ENCODE measurements at places on chromosomes 6 and 20.

GRCh38 chr6:49462599-49462926 is 490 bp downstream of the MMUT start:
- peak; percentile 4 for DNase-seq

DNA sequence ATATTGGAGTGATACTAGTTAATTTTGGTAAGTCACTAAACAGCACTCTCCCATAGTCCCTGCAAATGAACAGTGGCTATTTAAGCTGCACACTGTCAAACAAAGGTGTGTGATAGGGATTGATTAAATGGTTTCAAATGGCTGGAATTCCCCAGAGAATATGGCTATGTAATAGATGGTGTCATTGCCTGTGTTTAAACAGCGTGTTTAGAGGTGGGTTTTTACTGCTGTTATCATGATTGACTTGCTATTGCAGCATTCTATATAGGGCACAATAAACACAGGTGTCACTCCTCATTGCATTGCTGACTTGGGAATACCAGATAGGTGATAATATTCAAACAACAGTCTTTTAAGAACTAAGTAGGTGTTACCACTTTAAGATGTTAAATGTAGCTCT is 171.7 kb upstream of the MAN1A1 start:
- DNase-seq, result no peak

DNA sequence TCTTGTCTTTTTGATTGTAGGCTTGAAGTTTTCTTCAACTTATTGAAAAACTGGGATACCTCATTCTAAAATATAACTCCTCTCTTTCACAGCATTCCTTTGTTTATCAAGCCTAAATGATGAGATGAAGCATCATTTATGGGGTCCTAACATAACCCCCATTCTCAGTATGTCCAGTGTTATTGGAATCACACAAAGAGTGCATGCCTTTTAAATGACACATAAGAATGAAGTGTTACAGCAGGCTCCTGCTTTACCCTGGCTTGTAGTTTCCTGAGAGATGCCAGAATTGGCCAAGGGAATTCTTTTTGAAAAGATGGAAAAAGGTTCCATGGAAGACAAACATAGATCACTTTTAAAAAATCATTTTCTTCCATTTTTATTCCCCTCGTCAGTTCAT is 502.4 kb downstream of the BCKDHB start:
- DNase-seq, result no peak

DNA sequence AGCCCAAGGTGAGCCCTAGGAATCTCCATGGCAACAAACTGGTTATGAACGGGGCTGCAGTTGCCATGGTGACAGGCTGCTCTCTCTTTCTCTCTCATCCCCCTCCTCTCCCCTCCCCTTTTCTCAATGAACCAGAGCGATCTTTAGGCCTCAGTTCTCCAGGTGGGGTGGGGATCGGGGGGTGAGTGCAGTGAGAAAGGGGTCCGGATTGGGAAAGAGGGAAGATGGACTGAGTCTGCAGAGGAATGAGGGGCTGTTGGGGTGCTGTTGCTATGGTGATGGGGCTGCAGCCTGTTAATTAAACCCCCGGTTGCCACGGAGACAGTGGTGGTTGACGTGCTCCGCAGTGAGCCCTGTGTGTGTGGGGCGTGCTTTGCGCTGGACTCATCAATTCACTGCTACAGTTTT is 3.6 kb upstream of the SLC12A5 start:
- no peak for DNase-seq

GRCh38 chr20:17898548-17898994 is 70.0 kb downstream of the SNX5 start:
- DNase-seq, result no peak

- DNase-seq, result no peak
Measured at GRCh38 chr6:33452496-33452895, 1.9 kb upstream of the ZBTB9 start.

DNA sequence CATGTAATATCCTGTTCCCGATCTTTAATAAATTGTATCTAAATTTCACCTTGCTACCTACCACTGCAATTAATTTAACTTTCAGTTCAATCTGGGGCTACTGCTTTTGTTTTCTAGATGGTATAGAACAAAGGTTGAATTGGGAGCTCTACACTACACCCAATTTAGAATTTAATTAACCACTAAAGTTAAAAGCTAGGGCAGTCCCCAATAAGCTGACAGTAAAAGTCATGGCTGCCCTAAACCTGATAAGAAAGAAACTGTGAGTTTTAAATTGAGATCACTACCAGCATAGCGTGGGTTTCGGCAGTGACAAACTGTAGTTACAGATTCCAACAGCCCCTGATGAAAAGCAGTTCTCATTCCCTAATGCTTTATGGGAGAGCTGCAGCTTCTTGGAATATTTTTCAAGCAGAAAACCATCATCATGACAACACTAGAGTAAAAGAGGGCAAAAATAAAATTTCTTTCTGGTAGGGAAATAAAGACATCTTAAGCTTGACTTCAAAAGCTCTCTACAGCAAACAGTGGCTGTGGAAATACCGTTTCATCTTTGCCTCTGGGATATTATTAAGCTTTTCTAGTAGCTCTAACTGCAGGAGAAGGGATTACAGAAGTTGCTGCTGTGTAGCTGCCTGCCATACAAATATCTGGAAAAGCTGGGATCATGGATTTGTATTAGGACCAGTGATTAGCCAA is 1372.1 kb downstream of the EPHA7 start:
- DNase-seq, result no peak

DNA sequence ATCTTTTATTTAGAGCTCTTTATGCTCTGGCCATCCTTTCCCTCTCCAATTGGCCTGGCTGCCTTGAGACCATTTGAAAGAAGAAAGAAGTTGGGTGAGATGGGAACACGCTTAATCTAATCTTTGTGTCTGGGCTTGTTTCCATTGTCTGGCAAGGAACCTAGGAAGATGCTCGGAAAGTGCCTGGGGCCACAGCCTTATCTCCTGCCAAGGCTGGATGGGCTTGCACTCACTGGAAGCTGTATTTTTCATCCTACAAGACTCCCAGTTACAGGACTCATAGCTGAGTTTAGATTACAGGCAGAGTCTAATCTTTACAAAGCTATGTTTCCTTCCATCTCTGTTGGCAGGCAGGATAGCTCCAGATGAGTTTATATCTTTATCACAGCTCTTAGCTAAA is 33.1 kb upstream of the CDYL start:
- DNase-seq, result no peak
